ENCODE measurements at places on chromosomes 16 and 17.

DNA sequence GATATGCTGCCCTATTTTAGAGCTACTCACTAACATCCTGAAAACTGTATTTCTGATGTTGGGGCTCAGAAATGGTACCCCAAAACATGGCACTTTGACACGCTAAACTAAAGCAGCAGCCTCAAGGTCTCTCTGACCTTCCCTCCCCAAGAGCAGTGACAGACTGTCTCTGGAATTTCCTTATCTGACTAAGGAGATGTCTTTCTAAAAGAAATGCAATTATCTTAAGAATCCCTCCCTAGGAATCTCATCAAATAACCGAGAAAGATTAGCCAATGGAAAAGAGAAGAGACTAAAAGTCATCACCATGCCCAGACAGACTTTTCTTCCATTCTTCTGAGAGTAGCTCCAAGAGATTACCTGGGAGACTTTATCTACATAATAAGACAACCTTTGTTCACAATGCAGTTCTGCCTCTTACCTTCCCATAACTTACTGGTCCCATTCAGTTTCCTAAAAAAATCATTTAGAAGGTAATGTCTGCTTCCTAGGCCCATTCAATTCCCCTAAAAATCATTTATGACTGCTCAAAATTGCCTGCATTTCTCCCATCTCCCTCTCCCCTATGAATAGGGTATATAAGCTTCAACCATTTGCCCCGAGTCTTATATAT lies 123.9 kb downstream of the CPPED1 start:
- DNase-seq: no peak

GRCh38 chr16:14562691-14563491 lies 67.2 kb downstream of the PARN start:
- DNase-seq: no peak

GRCh38 chr17:78493450-78493849 lies 83.7 kb downstream of the DNAH17 start:
- DNase-seq: no peak

DNA sequence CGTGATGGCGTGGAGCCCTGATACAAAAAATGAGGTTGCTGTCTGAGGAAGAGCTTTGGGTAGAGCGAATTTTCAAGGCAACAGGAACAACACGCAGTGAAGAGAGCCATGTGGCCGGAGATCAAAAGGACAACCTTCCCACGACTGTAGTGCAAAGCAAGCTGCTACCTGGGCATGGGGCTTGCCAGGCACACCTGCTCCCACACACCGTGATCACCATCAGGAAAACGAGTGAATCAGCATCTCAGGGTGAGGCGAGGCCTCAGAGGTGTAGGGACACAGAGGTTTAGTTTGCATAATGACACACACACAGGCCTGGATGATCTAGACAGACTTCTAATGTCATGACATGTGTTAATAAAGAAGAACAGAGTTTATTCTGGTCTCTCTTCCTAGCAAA lies 65.7 kb downstream of the PARN start:
- DNase-seq: no peak

GRCh38 chr17:32659419-32659842 lies 172.6 kb downstream of the CDK5R1 start:
- peak; percentile 35 for DNase-seq

GRCh38 chr17:16879686-16880085 lies 92.2 kb downstream of the TNFRSF13B start:
- DNase-seq: no peak

GRCh38 chr17:68185820-68186219 lies 62.0 kb upstream of the AMZ2 start:
- DNase-seq: no peak

DNA sequence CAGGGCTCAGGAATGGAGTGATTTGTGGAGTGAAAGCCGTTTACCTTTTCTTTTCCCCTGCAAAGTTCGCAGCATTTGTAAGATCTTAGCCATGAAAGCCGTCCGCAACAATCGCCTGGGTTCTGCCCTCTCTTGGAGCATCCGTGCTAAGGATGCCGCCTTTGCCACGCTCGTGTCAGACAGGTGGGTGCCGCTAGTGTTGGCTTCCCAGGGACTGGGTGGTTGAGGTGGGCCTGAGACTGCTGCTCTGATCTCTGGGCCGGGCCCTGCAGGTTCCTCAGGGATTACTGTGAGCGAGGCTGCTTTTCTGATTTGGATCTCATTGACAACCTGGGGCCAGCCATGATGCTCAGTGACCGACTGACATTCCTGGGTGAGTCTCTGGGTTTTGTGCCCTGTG lies 27.3 kb downstream of the NUP85 start:
- DNase-seq: no peak

GRCh38 chr16:72969146-72969545 lies 78.8 kb downstream of the ZFHX3 start:
- no peak for DNase-seq

- no peak for DNase-seq
These were observed 3.4 kb upstream of the USP22 start for GRCh38 chr17:21046216-21046615.

DNA sequence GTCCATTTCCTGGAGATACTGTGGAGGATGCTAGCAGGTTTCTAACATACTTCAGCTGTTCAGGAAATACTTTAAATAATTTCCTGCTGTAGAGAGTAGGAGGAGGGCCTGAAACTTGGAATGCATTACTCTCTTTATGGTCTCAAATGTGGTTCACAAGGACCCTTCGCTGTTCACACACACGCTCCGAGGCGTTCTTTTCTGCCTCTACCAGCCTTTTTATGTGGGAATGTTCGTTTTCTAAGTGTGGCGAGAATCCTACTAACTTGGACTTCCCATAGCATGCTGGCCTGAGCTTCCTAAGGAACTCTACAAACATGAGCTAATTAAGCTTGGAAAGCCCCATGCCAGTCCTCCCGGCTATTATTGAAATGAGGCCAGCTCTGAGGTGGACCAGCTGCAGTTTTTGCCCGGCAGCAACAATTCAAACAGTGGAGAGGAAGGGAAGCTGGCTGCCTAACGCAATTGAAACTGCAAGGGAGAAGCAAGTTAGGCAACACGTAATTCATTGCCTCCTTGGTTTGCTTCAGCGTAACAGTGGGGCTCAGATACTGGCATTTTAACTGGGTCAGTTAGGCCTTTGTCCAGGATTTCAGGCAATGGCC lies 18.9 kb downstream of the KPNA2 start:
- DNase-seq: no peak

GRCh38 chr17:42313773-42314566 lies 25.7 kb downstream of the STAT5A start:
- DNase-seq: no peak

DNA sequence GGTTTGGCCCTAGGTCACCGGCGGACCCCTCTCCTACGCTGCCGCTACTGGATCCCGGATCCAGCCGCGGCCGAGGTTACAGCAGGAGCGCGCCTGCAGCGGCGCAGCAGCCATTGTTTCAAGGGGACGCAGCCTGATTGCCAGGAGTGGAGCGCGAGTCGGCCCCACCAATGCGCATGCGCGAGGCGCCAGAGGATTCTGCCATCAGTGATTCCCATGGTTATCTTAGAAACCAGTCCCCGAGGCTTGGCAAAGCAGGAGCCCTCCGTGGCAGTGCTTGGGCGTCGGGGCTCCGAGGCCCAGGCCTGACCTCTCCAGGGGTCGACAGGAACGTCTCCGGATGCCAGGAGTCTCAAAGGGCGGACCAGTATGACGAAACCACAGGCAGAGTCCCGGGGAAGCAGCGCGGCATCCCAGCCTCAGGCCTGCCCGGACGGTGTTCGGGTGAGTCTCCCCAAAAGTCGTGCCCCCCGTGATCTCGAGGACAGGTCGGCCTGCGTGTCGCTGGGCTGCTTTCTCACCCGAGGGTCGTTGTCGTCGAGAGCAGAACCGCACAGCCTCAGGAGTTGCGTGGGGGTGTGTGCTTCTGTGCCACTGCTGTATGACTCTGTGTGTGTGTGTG lies 608.5 kb downstream of the KCNJ18 start:
- no peak for DNase-seq

DNA sequence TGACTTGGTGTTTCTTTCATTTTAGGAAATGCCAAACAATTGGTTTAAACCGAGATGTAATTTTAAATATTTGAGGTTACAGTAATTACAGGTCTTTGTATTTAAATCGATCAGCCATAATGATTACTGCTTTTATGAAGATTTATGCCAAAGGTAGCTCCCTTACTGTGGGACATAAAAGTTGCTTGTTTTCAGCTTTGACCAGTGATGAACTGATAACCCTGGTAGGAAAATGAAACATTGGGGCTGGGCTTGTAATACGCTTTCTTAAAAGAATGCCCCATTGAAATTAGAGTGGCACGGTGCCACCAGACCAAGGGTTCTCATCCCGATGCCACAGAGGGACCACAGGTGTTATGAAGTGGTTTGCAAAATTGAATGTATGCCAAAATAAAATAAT lies 7.3 kb downstream of the TNRC6A start:
- no peak for DNase-seq

DNA sequence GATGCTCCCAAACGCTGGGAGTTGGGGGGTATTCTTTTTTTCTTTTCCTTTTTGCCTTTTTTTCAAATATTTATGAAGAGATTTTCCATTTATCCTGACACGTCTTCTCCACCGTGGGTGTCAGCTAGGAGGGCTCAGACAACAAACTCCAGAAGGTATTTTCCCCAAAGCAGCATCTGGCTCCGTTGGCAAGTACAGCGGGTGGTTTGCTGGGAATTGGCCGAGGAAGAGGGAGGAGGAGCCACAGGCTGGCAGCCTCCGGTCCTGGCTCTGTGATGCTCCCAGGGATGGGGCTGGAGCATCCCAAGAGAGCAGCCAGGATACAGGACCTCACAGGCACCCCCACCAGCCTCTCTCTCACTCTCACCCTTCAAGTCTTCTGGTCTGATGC lies 10.9 kb upstream of the CACNG4 start:
- DNase-seq: no peak

DNA sequence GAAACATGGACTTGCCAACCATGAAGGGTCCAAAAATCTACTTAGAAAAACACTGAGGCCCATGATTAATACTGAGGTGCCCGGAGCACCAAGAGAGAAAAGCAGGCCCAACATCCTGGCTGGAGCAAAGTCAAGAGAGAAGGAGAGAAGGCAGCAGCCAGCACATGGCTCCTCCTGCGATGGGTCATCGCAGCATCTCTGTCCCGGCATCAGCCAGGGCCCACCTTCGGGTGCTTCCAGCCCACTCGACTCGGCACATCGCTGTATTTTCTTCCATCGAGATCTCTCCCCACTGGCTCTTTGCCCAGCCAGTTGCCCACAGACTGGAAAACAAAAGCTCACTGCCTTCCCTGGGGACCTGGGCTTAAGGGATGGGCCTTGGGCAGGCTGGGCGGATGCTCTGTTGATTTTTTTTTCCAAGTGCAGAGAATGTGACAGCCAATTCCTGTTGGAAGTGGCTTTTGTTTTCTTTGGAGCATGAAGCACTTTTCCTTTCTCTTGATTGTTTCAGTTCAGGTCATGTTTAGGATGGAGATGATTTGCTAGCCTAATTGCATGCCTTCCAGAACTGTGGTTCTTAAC lies 58.1 kb downstream of the CYB5B start:
- DNase-seq: no peak

DNA sequence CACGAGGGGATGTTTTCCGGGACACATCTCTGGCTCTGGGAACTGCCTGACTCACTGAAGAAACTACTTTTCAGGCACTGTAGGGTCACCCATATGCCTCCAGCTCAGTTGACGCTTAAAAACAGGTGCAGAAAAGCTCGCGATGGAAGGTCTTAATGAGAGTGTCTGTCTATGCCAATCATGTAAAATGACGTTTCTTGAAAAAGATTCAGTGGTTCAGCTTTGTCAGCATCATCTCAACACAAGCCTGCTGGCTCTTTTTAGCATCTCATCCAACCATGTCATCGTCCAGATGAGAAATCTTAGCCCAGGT lies 27.5 kb downstream of the OR1D5 start:
- no peak for DNase-seq

- peak; percentile 29 for DNase-seq
These were observed 55.2 kb downstream of the ARSG start for GRCh38 chr17:68346448-68346847.

GRCh38 chr16:75580-76501 lies 2.2 kb upstream of the MPG start:
- no peak for DNase-seq

DNA sequence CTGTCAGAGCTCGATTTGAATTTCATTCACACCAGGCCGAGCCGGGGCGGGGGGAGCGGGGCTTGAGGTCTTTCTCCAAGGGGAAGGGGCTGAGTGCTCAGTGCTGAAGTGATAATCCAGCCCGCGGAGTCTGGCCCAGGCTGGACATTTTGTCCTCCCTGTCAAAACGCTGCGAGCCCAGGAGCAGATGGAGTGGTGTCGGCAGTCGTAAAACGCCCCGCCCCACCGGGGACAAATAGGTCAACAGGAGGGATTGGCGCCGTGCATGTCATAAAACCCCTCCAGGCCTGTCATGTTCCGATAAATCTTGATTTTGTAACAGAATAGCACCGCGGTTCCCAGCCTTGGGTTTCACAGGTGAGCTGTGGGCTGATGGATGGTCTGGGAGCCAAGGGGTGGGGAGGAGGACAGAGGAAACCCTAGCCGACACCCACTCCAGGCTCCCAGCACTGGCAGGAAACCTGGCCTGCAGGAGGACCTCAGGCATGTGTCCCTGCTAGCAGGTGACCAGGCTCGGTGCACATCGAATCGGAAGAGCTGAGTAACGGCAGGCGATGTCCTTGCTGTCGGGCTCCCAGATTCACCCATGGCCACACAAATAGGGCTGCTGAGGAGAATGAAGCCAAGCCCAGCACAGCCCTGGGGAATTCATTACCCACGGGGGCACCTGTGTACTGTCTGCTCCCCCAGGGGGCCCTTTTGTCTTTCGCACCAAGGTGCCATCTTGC lies 341.4 kb downstream of the FOXL1 start:
- DNase-seq: no peak

DNA sequence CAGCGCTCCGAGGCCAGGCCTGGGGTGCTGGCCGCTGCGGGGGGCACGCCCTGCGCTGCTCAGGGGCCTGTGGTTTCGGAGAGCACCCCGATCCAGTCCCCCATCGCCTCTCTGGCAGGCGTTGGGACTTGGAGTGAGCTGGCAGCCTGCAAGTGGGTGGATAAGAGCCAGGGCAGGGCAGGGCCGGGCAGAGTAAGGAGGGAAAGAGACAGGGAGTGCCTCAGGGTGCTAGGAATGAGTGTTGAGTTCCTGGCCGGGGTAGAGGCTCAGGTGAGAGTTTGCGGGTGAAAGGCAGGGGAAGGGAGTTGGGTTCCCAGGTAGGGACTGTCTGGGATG lies 1.3 kb downstream of the CDH13 start:
- DNase-seq: no peak

- DNase-seq: no peak
These were observed 31.5 kb upstream of the LITAF start for GRCh38 chr16:11618107-11618717.

DNA sequence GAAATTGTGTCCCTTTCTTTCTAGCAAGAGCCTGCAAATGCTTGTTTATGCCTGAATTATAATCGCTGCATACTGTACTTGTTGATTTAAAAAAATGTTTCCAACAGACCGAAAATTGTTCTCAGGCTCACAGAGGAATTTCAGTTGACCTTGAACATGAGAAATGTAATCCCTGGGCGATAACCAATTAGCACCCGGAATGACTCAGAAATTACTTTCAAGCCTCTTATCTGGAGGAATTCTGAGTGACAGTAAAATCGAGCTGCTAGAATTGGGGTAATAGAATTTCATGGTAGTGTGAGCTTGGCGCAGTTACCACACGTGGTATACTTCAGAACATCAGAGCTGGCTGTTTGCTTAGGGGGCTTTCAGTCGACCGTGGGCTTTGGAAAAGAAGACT lies 139.1 kb upstream of the CACNG3 start:
- DNase-seq: no peak

GRCh38 chr17:49699966-49700575 lies 7.7 kb downstream of the SLC35B1 start:
- no peak for DNase-seq
